ENCODE measurements at places on chromosomes 5 and 9.

- no peak for DNase-seq
Observed at GRCh38 chr5:160330212-160330611, 17.8 kb upstream of the CCNJL start.

- DNase-seq: no peak
Observed at GRCh38 chr5:37598733-37599132, 219.6 kb downstream of the WDR70 start.

- no peak for DNase-seq
Observed at GRCh38 chr9:108784998-108785397, 70.8 kb downstream of the ACTL7B start.

- no peak for DNase-seq
Observed at GRCh38 chr5:180607861-180608571, 16.7 kb upstream of the SCGB3A1 start.

DNA sequence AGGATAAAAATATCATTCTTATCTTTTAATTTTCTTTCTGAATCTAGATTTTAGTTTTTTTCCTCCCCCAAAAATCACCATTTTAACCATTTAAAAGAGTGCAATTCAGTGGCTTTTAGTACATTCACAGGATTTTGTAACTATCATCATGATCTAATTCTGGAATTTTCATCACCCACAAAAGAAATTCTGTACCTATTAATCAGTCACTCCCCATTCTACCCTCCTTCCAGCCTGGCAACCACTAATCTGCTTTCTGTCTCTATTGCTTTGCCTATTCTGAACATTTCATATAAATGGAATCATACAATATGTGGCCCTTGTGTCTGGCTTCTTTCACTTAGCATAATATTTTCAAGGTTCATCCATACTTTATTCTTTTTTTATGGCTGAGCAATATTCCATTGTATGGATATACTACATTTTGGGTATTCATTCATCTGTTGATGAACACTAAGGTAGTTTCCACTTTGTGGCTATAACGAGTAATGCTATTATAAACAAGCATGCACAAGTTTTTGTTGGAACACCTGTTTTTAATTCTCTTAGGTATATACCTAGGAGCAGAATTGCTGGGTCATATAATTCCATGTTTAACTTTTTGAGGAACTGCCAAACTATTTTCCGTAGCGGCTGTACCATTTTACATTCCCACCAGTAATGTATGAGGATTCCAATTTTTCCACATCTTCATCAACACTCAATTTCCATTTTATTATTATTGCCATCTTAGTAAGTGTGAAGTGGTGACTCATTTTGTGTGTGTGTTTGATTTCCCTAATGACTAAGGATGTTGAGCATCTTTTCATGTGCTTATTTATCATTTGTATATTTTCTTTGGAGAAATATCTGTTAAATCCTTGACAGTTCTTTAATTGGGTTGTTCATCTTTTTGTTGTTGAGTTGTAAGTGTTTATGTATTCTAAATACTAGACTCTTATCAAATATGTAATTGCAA lies 340.3 kb downstream of the CWC27 start:
- no peak for DNase-seq

GRCh38 chr5:6705959-6706358 lies 7.3 kb upstream of the TENT4A start:
- DNase-seq: no peak

DNA sequence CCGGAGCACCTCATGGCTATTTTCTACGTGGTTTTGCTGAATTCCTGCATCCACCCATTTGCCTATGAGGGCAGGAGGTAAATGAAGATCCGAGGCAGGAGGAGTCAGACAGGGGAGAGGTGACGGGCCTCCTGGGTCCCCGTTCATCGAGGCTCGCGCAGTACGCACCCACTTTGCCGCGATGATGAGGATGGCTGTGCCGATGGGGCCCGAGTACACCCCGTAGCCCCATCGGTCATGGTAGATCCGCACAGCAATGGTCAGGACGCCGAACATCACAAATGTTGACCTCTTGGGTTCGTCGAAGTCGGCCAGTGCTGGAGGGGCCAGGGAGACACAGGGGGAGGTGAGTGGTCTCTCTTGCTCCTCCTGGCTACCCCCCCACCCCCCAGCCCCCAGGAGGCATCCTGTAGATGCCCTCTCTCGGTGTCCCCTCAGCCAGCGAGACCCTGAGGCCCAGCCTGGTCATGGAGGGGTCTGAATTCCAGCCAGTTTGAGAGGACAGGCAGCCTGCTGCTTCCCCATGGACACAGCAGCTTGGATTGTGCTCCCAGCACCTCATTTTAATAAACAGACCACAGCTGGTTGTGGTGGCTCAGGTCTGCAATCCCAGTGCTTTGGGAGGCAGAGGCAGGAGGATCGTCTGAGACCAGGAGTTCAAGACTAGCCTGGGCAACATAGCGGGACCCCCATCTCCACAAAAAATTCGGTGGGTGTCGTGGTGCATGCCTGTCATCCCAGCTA lies 5.9 kb downstream of the MYMK start:
- no peak for DNase-seq

- DNase-seq: no peak
Observed at GRCh38 chr9:16371306-16371705, 499.2 kb downstream of the BNC2 start.

- peak; percentile 4 for DNase-seq
Observed at GRCh38 chr5:80930940-80931339, 29.2 kb upstream of the RASGRF2 start.

DNA sequence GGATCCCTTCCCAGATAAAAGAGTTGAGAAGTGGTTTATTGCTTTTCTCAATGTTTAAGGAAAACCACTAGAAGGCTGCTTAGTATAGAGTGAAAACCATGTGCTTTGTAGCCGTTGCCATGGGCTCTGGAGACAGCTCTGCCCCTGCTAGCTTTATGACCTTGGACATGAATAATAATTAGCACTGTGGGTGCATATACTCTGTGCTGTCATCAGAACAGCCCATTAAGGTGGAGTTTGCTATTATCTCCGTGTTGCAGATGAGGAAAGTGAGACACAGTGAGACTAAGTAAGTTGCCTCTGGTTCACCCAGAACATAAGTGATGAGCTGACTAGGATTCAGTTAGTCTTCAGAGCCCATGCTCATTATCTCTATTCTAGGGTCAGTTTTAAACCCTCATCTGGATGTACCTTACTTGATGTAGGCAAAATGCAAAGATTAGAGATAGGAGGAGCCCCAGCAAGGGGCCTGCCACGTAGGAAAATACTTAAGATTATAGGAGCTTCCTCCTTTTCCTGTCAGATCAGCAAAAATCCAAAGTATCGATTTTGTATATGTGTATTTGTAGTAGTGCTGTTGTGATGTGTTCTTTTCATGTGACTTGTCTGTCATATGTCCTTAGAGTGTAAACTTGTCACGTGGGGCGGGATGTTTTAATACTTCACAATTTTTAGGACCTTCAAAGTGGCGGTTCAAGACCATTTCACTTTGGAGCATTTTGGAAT lies 102.5 kb downstream of the TLE4 start:
- no peak for DNase-seq

DNA sequence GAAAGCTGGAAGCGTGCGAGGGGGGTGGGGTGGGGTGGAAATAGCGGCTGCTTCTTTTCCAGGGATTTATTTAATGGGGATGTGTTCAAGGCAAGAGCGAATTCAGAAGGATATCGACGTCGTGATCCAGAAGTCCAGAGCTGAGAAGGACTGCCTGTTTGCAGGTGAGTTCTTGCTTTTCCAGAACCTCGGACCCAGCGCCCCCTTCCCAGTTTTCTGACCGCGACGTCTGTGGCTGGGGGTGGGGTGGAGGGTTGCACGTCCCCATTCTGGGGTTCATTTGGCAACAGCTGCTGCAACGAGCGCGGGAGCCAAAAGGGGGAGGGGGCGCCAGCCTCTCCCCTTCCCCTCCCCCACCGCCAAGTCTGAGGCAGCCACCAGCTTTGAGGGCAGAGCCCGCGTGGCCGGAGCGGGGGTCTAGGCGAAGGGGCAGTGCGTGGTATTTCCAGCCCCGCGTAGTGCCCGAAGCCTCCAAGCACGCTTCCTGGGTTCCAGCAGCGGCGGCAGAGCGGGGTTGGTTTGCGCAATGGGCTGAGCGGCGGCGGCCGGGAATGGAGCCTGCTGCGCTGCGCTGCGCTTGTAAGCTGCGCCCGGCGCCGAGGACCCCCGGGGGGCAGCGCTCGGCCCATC lies 701 bp downstream of the PARP8 start:
- DNase-seq: no peak

DNA sequence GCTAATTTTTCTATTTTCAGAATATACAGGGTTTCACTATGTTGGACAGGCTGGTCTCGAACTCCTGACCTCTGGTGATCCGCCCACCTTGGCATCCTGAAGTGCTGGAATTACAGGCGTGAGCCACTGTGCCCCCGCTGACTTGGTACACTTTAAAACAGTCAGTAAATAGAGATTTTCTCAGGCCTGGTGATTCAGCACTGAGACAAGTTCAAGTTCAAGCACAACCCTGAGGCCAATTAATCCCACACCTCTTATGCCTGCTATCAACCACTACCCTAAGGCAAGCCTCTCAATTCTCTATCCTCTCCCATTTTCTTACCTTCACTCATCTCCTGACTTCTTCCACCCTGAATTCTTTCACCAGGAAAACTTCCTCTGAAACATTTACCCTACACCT lies 18.9 kb downstream of the MUSK start:
- no peak for DNase-seq

GRCh38 chr5:113806250-113806649 lies 292.8 kb downstream of the YTHDC2 start:
- DNase-seq: no peak

GRCh38 chr5:84028093-84028492 lies 307.4 kb upstream of the HAPLN1 start:
- DNase-seq: no peak

DNA sequence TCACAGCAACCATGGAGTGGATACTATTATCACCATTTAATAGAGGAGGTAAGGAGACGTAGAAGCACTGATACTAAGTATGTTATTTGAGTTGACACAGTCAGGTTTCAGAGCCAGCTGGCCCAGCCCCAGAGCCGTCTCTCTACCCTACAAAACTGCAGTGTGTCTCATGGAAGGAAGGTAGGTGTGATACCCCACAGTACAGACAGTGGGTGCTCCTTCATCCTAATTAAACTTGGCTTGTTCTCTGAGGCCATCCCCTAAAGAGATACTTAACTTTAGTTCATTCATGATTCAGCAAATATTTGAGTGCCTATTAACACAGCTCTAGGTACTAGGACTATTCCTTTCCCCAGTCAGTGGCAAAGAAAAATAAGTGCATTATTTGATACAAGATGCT lies 22.6 kb downstream of the PIP5K1B start:
- DNase-seq: no peak

DNA sequence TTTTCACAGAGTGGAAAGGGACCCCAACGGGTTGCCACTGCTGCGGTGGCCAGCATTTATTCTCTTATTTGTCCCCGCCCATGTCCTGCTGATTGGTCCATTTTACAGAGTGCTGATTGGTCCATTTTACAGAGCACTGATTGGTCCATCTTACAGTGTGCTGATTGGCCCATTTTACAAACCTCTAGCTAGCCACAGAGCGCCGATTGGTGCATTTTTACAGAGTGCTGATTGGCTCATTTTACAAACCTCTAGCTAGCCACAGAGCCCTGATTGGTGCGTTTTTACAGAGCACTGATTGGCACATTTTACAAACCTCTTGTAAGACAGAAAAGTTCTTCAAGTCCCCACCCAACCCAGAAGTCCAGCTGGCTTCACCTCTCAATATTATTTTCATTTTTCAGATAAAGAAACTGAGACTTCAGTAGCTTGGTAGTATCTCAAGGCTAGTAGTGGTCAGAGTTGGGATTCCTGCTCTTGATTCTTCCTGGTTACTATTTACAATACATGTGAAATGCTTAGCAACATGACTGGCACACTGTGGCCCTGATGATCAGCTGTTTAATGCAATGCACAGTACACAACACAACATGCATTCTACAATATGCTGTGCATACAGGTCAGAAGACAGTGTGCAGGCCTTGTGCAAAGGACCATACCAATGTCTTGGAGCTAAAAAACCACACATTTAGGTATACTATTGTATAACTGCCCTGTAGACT lies 63.6 kb upstream of the BOD1 start:
- no peak for DNase-seq

- DNase-seq: no peak
Observed at GRCh38 chr5:127806776-127807175, 103.6 kb downstream of the CCDC192 start.

- no peak for DNase-seq
Observed at GRCh38 chr5:129511291-129511690, 51.2 kb downstream of the ADAMTS19 start.

DNA sequence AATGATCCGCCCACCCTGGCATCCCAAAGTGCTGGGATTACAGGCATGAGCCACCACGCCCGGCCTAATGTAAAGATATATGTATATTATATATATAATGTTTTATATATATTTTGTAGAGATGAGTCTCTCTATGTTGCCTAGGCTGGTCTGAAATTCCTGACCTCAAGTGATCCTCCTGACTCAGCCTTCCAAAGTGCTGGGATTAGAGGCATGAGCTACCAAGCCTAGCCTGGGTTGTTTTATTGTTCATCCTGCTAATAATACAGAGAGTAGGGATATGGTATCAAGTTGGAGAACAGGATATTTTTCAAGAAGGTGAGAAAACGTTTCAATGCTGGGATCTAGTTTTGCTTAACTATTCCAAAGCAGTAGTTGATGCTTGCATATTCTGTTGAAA lies 2.9 kb downstream of the SEC24A start:
- DNase-seq: no peak
